Activated B cell treated with CpG ODN at 0.5 μM for 24 hours (primary cell): ENCODE measurements at places on chromosomes 16 and 17. TPM values are rescaled to one million over a fixed set of nuclear protein-coding genes. Genes with fewer than 3 reads are reported as not detected.

Gene CIBAR2
- total RNA-seq, result not detected in 2 replicates

Gene CCDC144A
- 2.3 and 3.0 TPM in 2 replicates for total RNA-seq

Gene ADAM11
- total RNA-seq, result 0.09 and 0.10 TPM in 2 replicates

Gene DYNLRB2
- 0.71 TPM in 1 of 2 replicates, not detected in the other for total RNA-seq

Gene HSD17B1
- total RNA-seq, result 0.86 and 1.2 TPM in 2 replicates

Gene IRX6
- 0.18 TPM in 1 of 2 replicates, not detected in the other for total RNA-seq

Gene VAT1L
- not detected in 2 replicates for total RNA-seq

Gene METRNL
- 10.7 and 11.7 TPM in 2 replicates for total RNA-seq

Gene ATP2A3
- 458 and 541 TPM in 2 replicates for total RNA-seq

GRCh38 chr16:58425756-58426494, 33.7 kb downstream of the GINS3 start:
- H3K27me3 ChIP-seq, result peaks cover under 1% of the 10 kb centered on the region
- H3K27ac ChIP-seq, result peak overlapping the region; percentile 1
- H3K4me1 ChIP-seq, result peaks cover 20% of the 10 kb centered on the region
- H3K4me3 ChIP-seq, result peak overlapping the region; percentile 8
- no peaks in the 10 kb centered on the region for H3K36me3 ChIP-seq

GRCh38 chr16:2663553-2664546, 18.5 kb upstream of the KCTD5 start:
- peak overlapping the region; percentile 20 for H3K27ac ChIP-seq
- DNase-seq, result no peak
- no peaks in the 10 kb centered on the region for H3K27me3 ChIP-seq
- peaks cover 39% of the 10 kb centered on the region for H3K36me3 ChIP-seq
- peaks cover 13% of the 10 kb centered on the region for H3K4me1 ChIP-seq
- no peak overlapping the region for H3K4me3 ChIP-seq

GRCh38 chr16:89095491-89095951, 1.9 kb downstream of the ACSF3 start:
- peaks cover 11% of the 10 kb centered on the region for H3K27me3 ChIP-seq
- peaks cover 21% of the 10 kb centered on the region for H3K36me3 ChIP-seq
- DNase-seq, result no peak

DNA sequence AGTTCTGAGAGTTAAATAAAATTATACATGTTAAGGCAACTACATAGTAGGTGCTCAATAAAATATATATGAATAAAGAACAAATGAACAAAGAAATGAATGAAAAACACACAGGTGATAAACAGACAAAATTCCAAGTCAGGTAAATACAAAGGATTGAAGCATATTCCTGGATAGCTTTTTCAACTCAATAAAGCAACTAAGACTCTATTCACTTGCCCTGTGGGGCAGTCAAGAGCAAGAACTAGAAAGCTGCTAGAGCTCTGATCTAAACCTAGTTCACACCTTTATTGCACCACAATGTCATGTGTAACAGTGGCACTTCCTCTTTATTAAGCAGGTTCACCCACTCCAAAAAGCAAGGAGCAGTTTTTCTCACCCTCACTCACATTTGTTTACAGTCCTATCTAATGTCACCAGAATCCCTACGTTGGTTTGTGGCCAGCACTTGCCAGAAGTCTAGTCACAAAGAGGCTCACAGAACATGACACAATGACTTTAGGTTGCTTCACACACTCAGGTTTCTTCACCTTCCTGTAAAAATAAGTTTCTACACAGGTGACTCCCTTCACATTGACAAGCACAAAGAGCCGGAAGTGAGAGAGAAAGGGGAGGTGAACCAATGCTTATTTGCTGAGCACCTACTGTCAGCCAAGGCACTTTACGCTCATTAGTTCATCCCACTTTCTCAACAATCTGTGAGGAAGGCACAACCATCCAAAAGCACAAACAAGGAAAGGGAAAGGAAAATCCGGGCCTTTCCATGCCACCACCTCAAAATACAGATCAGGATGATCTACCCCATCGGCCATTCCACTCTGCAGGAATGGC, 70.8 kb downstream of the XPO6 start:
- peak overlapping the region; percentile 92 for H3K27ac ChIP-seq
- H3K4me3 ChIP-seq, result peak overlapping the region; percentile 70
- H3K36me3 ChIP-seq, result peaks cover 53% of the 10 kb centered on the region
- no peaks in the 10 kb centered on the region for H3K27me3 ChIP-seq

- peak overlapping the region; percentile 100 for H3K4me3 ChIP-seq
- H3K27ac ChIP-seq, result peak overlapping the region; percentile 100
- no peaks in the 10 kb centered on the region for H3K27me3 ChIP-seq
- H3K4me1 ChIP-seq, result peaks cover 50% of the 10 kb centered on the region
- peaks cover 17% of the 10 kb centered on the region for H3K36me3 ChIP-seq
Observed at GRCh38 chr17:45061606-45062205, 589 bp downstream of the NMT1 start.

GRCh38 chr17:72296456-72296855, 175.6 kb downstream of the SOX9 start:
- no peak for DNase-seq
- no peak overlapping the region for H3K4me3 ChIP-seq
- no peaks in the 10 kb centered on the region for H3K36me3 ChIP-seq
- peaks cover 6% of the 10 kb centered on the region for H3K27me3 ChIP-seq

DNA sequence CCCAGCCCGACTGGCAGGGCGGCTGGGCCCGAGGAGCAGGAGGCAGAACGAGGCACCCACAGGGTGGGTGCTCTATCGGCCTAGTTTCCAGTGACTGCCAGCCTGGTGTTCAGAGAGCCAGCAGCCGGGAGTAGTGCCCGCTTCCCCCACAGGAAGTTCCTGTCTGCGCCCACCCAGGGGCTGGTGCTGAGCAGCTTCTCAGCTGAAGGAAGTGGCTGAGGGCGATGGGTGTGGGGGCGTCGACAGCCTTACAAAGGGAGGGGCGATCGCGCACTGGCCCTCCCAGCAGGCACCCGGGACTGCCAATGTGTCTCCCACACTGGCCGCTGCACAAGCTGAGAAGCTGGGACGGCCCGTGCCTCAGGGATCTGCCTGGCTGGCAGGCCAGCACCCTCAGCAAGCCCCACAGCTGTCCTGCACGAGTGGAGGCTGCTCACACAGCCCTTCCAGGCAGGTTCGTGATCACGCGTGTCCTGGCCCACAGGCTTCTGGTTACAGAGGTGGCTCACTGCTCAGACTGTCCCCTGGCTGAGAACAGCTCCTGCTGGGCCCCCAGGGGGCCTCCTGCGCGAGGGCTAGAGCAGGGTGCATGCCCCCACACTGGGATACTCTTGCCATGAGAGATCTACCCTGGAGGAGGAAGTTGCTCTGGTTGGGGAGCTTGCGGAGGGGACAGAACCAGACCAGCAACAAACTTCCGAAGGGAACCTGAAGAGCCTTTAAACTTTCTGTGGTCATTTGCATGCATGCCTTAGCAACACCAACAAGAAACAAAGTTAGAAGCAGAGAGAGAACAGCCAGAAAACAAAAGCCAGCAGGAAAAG, 2.5 kb downstream of the RNF166 start:
- H3K27ac ChIP-seq, result peak overlapping the region; percentile 86
- peaks cover 72% of the 10 kb centered on the region for H3K4me1 ChIP-seq
- H3K36me3 ChIP-seq, result peaks cover 4% of the 10 kb centered on the region
- no peak for DNase-seq

DNA sequence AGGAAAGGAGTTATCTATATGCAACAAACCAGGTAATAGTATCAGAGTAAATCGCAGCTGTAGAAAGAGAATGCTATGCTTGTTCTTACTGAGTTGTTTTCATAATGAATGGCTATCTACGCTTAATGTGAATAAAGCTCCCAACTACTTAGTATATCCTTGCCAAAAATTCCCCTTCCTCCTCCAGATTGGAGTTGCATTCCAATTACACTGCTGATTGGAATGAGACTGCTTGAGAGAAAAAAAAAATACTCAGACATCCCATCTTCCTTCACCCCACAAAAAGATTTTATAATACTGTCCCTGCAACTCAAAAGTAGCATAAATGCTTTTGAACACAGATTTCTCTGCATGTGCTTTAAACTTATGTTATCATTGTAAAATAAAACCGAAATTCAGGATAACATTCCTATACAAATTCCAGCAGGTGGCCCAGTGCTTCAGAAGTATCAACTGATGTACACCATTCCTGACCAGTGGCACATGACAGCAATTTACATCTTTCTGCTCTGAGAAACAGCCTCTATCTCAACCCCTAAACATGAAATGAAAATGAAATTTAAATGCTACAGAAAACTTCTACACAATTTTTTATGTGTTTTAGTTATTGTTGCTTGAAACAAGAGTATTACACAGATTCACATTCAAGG, 47.0 kb downstream of the SMURF2 start:
- no peak overlapping the region for H3K4me3 ChIP-seq
- peaks cover 41% of the 10 kb centered on the region for H3K4me1 ChIP-seq
- H3K27me3 ChIP-seq, result no peaks in the 10 kb centered on the region
- DNase-seq, result no peak
- no peak overlapping the region for H3K27ac ChIP-seq

GRCh38 chr16:74201576-74201975, 95.0 kb upstream of the PSMD7 start:
- no peak for DNase-seq
- H3K27ac ChIP-seq, result no peak overlapping the region
- H3K4me3 ChIP-seq, result no peak overlapping the region
- peaks cover 10% of the 10 kb centered on the region for H3K27me3 ChIP-seq

DNA sequence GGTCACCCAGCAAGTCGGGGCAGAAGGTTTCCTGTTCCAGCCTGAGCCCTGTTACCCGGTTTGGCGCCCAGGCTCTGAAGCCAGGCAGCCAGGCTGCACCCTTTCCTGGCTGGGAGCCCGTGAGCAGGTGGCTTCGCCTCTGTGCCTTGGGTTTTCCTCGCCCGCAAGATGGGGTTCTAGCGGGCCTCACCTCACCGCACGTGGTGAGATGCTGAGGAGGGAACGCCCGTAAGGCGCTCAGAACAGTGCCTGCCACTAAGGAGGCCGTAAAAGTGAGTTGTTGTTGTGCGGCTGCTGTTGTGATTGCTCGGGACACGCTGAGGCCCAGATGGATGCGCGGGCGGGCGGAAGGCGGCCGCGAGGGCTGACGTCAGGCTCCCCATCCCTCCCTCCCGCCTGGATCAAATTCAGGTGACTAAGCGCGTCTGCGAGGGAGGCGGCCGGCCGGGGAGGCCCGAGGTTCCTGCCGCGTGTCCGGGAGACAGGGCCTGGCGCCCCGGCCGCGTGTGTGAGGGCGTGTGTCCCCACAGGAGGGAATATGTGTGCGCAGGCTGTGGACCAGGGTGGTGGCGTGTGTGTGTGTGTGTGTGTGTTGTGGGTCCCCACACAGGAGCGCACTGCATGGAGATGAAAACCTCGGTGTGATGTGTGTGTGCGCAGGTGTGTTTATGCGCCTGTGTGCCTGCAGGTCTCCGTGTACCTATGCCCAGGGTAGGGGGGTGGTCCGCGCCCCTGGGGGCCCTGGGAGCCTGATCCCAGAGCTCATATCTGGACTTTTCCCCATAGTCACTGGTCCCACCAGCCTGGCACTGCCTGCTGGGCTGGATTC, 4.3 kb downstream of the CAMKK1 start:
- H3K27me3 ChIP-seq, result no peaks in the 10 kb centered on the region
- peaks cover 47% of the 10 kb centered on the region for H3K4me1 ChIP-seq
- DNase-seq, result no peak
- no peak overlapping the region for H3K27ac ChIP-seq
- no peak overlapping the region for H3K4me3 ChIP-seq

DNA sequence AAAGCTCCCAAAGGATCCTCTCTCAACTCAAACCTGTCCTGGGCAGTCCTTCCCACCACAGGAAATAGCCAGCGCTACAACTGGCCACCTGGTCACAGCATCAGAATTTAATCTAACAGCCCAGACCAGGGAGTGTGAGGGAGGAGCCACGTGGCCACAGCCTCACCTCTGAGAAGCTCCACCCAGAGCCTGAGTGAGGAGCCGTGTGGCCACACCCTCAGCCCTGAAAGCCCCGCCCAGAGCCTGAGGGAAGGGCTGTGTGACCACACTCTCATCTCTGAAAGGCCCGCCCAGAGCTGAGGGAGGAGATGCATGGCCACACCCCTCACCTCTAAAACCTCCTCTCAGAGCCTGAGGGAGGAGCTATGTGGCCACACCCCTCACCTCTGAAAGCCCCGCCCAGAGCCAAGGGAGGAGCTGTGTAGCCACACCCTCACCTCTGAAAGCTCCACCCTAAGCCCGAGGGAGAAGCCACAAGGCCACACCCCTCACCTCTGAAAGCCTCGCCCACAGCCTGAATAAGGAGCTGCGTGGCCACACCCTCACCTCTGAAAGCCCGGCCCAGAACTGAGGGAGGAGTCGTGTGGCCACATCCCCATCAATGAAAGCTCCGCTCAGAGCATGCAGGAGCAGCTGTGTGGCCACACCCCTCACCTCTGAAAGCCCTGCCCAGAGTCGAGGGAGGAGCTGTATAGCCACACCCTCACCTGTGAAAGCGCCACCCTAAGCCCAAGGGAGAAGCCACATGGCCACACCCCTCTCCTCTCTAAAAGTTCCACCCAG, 28.6 kb downstream of the SLC38A8 start:
- no peak for DNase-seq
- no peaks in the 10 kb centered on the region for H3K27me3 ChIP-seq
- no peak overlapping the region for H3K27ac ChIP-seq
- H3K4me1 ChIP-seq, result peaks cover 8% of the 10 kb centered on the region
- no peaks in the 10 kb centered on the region for H3K36me3 ChIP-seq

GRCh38 chr16:27759301-27759871, 209.4 kb downstream of the KATNIP start:
- peaks cover 8% of the 10 kb centered on the region for H3K4me1 ChIP-seq
- no peak overlapping the region for H3K4me3 ChIP-seq
- H3K27me3 ChIP-seq, result no peaks in the 10 kb centered on the region
- no peak overlapping the region for H3K27ac ChIP-seq
- no peak for DNase-seq

DNA sequence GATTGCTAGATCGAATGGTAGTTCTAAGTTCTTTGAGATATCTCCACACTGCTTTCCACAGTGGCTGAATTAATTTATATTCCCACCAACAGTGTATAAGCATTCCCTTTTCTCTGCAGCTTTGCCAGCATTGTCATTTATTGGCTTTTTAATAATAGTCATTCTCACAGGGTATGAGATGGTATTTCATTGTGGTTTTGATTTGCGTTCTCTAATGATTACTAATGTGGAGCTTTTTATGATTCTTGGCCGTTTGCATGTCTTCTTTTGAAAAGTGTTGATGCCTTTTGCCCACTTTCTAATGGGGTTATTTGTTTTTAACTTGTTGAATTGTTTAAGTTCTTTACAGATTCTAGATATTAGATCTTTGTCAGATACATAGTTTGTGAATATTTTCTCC, 36.5 kb upstream of the BCAS3 start:
- H3K27me3 ChIP-seq, result no peaks in the 10 kb centered on the region
- peaks cover 42% of the 10 kb centered on the region for H3K36me3 ChIP-seq
- H3K4me1 ChIP-seq, result peaks cover 7% of the 10 kb centered on the region
- DNase-seq, result no peak
- no peak overlapping the region for H3K4me3 ChIP-seq

DNA sequence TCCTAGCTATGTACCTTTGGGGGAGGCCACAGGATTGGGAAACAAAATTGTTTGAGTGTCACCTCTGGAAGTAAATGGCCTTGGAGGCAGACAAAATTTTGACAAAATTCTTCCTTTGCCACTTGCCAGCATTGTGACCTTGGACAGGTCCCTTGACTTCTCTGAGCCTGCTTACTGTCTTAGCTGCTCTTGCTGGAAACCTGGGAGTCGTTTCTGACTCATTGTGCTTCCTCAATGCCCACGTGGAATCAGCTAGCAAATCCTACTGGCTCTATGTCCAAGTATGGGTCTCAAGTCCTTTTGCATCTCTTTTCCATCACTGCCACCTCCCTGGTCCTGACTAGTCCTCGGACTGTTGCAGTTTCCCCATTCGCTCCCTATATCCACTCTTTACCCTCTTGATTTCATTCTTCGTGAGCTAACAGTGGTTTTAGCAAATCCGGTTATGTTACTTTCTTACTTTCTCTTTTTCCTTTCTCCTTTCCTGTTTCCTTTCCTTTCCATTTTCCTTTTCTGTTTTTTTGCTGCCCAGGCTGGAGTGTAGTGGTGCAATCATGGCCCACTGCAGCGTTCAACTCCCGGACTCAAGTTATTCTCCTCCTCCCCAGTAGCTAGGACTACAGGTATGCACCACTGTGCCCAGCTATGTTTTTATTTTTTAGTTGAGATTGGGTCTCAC, 68.1 kb upstream of the LGALS9 start:
- H3K4me3 ChIP-seq, result no peak overlapping the region
- H3K4me1 ChIP-seq, result peaks cover 4% of the 10 kb centered on the region
- peaks cover 25% of the 10 kb centered on the region for H3K36me3 ChIP-seq
